Colonic mucosa (tissue), 4 donors: ENCODE measurements at places on chromosomes 2 and 18. TPM values are rescaled to one million over a fixed set of nuclear protein-coding genes. Genes with fewer than 3 reads are reported as not detected.

The FOSL2 gene
- 74.2 TPM for total RNA-seq

The INPP5D gene
- total RNA-seq: 6.5 TPM

The COL5A2 gene
- 24.6 TPM for total RNA-seq

DNA sequence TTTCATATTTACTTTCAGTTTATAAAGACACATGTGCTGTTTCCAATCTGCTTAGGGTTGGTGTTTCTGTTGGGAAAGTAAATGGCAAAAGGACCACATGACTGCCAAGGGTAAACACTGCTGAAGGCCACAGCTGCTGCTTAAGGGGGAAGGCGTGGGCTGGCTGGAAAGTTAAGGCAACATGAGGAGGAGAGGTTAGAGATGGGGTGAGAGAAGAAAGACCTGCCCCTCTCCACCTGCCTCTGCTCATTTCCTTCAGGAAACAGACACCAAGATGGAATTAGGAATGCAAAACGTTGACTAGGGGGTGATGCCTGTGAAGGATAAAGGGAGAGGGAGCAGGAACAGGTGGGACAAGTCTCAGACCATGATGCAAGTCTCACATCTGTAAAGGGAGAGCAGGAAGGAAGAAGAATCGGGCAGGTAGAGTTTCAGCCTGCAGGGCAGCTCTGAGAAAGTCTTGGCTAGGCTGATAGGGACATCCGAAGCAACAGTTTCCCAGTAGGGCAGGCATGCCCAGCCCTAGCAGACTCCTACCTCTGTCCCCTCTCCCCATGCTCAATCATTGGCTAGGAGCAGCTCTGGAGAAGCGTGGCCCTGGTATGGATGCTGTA is 86.0 kb downstream of the CDC42EP3 start:
- peak overlapping the region; percentile 79 for H3K27ac ChIP-seq
- DNase-seq: peak; percentile 65
- no peak overlapping the region for H3K4me3 ChIP-seq
- peaks cover 9% of the 10 kb centered on the region for H3K4me1 ChIP-seq
- no peaks in the 10 kb centered on the region for H3K36me3 ChIP-seq

GRCh38 chr2:36556842-36557241 is 41.1 kb downstream of the FEZ2 start:
- H3K4me3 ChIP-seq: no peak overlapping the region
- H3K36me3 ChIP-seq: no peaks in the 10 kb centered on the region
- no peaks in the 10 kb centered on the region for H3K27me3 ChIP-seq
- no peak overlapping the region for H3K27ac ChIP-seq
- peaks cover under 1% of the 10 kb centered on the region for H3K4me1 ChIP-seq
- no peak for DNase-seq

DNA sequence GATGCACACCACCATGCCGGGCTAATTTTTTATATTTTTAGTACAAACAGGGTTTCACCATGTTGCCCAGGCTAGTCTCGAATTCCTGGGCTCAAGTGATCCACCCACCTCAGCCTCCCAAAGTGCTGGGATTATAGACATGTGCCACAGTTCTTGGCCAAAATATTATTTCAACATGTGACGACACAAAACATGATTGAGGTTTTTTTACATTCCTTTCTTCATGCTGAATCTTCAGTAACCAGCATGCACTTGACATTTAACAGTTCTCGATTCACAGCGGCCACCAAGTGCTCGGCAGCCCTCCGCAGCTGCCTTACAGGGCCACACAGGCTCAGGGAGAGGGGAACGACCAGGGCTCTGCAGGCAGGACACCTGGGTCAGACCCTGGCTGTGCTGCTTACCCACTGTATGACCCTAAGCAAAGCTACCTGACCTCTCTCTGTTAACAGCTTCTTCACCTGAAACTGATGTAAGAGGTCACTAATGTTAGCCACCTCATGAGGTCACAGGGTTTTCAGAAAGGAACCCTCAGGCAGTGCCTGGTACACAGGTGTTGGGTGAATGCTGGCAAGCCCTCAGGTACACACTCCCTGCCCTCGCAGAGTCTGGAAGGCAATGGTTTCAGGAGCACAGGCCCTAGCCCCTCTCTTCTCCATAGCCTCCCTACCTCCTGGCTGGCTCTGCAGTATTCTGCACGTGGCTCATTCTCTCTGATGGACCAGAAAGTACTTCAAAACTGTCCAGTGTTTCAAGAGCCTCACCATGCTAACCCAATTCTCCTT is 25.7 kb downstream of the TUBB6 start:
- H3K4me3 ChIP-seq: no peak overlapping the region
- no peak for DNase-seq
- no peaks in the 10 kb centered on the region for H3K36me3 ChIP-seq
- H3K4me1 ChIP-seq: no peaks in the 10 kb centered on the region

- no peaks in the 10 kb centered on the region for H3K4me1 ChIP-seq
- no peaks in the 10 kb centered on the region for H3K36me3 ChIP-seq
- no peak overlapping the region for H3K27ac ChIP-seq
- no peak overlapping the region for H3K4me3 ChIP-seq
These were observed 758.1 kb upstream of the DDX18 start for GRCh38 chr2:117056376-117056748.

GRCh38 chr18:5456577-5457461 is 87.0 kb downstream of the EPB41L3 start:
- no peak overlapping the region for H3K27ac ChIP-seq
- no peaks in the 10 kb centered on the region for H3K4me1 ChIP-seq
- H3K27me3 ChIP-seq: no peaks in the 10 kb centered on the region
- no peak for DNase-seq
- no peak overlapping the region for H3K4me3 ChIP-seq

- no peaks in the 10 kb centered on the region for H3K36me3 ChIP-seq
- H3K4me3 ChIP-seq: no peak overlapping the region
- no peak for DNase-seq
- no peak overlapping the region for H3K27ac ChIP-seq
- H3K27me3 ChIP-seq: no peaks in the 10 kb centered on the region
These were observed 417.0 kb downstream of the TXNL1 start for GRCh38 chr18:56221195-56222065.

DNA sequence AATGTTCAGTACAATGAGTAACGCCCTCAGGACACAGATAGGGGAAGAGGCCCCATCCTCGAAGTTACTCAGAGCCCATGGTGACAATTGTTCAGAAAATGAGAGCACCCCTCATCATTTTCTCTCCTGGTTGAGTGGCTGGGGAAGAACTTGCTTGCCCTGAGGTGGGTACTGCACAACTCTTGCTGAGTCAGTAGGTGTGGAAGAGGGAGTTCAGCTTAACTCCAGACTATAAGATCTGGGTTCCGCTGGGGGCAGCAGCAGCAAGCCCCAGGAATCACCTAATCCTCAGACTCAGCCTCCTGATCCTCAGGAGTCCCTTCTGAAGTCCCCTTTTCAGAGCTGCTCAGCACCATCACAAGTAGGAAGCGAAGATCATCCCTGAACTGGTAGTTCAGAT is 123.7 kb downstream of the PIEZO2 start:
- H3K27me3 ChIP-seq: no peaks in the 10 kb centered on the region
- no peak overlapping the region for H3K27ac ChIP-seq
- H3K4me3 ChIP-seq: no peak overlapping the region

- H3K36me3 ChIP-seq: no peaks in the 10 kb centered on the region
- no peaks in the 10 kb centered on the region for H3K27me3 ChIP-seq
- no peaks in the 10 kb centered on the region for H3K4me1 ChIP-seq
- no peak overlapping the region for H3K27ac ChIP-seq
- no peak overlapping the region for H3K4me3 ChIP-seq
These were observed 21.5 kb downstream of the B3GNT2 start for GRCh38 chr2:62217421-62217820.

- DNase-seq: no peak
- H3K4me3 ChIP-seq: no peak overlapping the region
- no peak overlapping the region for H3K27ac ChIP-seq
- no peaks in the 10 kb centered on the region for H3K36me3 ChIP-seq
- no peaks in the 10 kb centered on the region for H3K4me1 ChIP-seq
These were observed 45.9 kb downstream of the ITPRID2 start for GRCh38 chr2:181937473-181937872.

DNA sequence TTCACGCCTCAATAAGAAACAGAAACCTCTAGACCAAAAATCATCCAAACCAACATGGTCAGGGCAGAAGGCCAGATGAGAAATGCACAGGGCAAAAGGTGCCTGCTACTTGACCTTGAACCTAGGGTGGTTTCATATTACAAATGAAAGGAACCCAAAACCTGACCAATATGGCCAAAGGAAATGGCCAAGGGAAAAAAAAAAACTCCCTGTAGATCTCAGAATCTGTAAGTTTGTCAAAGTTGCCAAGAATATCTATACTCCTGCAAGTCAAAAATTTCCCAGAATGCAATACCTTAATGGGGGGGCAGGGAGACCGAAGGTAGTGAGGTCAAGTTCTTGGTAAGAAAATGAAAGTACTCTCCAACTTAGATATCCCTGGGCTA is 47.2 kb downstream of the HIBCH start:
- no peaks in the 10 kb centered on the region for H3K27me3 ChIP-seq
- H3K36me3 ChIP-seq: no peaks in the 10 kb centered on the region
- no peak for DNase-seq
- H3K27ac ChIP-seq: no peak overlapping the region
- no peak overlapping the region for H3K4me3 ChIP-seq

- H3K27ac ChIP-seq: no peak overlapping the region
- no peak for DNase-seq
- H3K36me3 ChIP-seq: peaks cover 7% of the 10 kb centered on the region
- H3K4me3 ChIP-seq: no peak overlapping the region
These were observed 54.0 kb upstream of the STRN start for GRCh38 chr2:37020212-37020886.

GRCh38 chr2:238404406-238405216 is 22.1 kb upstream of the ASB1 start:
- H3K4me3 ChIP-seq: no peak overlapping the region
- no peaks in the 10 kb centered on the region for H3K4me1 ChIP-seq
- H3K27ac ChIP-seq: no peak overlapping the region
- no peak for DNase-seq

- H3K36me3 ChIP-seq: no peaks in the 10 kb centered on the region
- H3K27me3 ChIP-seq: no peaks in the 10 kb centered on the region
- DNase-seq: no peak
- H3K4me1 ChIP-seq: no peaks in the 10 kb centered on the region
These were observed 36.2 kb downstream of the PDIA6 start for GRCh38 chr2:10776231-10776977.

DNA sequence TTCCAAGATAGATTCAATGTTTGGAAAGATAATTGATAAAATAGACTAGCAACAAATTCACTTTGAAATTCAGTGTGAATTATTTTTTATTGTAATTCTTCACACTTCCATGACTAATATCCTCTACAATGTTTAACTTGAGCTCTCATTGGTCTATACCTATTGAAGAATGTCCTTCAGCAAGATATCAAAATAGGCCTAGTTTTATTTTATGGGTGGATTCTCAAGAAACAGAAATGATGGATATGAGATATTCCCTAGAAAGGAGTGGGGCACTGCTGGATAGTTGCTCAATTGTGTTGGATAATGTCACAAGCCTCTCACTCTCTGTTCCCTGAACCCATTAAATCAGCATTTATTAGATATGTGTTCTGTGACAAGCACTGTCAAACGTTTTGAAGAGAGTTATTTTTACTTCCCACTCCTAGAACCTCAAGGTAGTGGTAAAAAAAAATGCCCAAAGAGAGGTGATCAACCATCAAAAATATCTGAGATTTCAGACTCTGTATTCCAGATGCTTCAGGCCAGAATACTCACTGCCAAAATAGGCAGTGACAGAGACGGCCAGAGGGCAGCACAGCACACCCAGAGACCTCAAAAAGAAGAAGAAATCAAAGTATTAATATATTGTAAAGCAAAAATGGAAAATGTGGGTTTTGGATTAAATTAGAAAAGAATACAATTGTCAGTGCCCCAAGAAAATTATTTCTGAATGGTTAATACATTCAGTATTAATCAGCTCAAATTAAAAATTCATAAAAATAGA is 87.5 kb downstream of the TRIB2 start:
- no peak overlapping the region for H3K4me3 ChIP-seq
- no peak for DNase-seq
- no peak overlapping the region for H3K27ac ChIP-seq
- no peaks in the 10 kb centered on the region for H3K4me1 ChIP-seq

- H3K27me3 ChIP-seq: no peaks in the 10 kb centered on the region
- no peak overlapping the region for H3K4me3 ChIP-seq
- no peak for DNase-seq
These were observed 1920.1 kb upstream of the CELF4 start for GRCh38 chr18:39485696-39486095.

GRCh38 chr2:141887363-141887762 is 243.5 kb downstream of the LRP1B start:
- no peaks in the 10 kb centered on the region for H3K27me3 ChIP-seq
- no peak overlapping the region for H3K4me3 ChIP-seq
- H3K4me1 ChIP-seq: no peaks in the 10 kb centered on the region
- no peak overlapping the region for H3K27ac ChIP-seq
- DNase-seq: no peak

DNA sequence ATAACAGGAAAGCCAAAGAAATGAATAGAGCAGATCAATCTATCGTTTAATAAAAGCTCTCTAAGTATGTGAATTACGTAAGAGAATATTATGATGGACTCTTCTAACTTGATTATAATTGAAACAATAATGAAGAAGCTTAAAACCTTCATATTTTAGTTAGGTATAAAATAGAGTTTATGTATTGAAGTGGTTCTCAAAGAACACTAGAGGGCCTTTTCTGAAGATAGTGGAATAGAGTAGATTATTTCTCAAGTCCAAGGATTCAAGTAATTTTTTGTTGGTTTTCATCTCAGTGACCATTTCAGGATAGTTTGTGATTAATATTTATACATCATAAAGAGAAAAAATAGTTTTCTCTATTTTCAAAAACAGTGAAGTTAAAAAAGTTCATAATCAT is 97.7 kb downstream of the NBEAL1 start:
- H3K4me1 ChIP-seq: no peaks in the 10 kb centered on the region
- H3K4me3 ChIP-seq: no peak overlapping the region
- H3K27me3 ChIP-seq: no peaks in the 10 kb centered on the region

DNA sequence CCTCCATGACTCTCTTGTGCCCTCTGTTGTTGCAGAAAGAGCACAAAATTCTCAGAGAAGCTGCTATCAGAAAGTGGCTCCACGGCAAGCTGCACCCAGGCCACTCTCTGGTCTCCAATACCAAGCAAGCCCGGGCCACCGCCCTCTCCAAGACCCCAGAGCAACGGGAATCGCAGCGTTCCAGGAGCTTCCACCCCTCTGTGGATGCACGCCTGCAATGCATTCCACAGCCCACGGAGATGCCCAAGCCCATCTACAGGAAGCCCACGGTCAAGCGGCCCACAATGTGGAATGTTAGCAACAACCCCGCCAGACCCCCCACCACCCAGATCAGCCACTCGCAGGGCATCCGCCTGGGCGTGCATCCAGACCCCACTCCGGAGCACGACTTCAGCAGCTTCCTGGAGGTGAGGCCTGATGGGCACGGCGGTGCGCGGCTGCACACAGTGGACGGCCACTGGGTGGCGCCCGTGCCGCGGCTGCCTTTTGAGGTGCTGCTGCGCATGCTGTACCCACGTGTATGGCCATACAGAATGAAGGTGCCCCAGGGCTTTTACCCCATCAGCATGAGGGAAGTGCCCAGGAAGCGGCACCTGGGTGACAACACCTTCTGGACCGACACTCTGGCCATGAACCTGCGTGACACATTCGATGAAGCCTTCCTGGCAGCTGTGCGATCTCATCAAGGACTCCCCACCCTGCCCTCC is 6.3 kb downstream of the ANKRD53 start:
- DNase-seq: peak; percentile 69
- H3K27me3 ChIP-seq: no peaks in the 10 kb centered on the region
- H3K4me3 ChIP-seq: no peak overlapping the region
- H3K4me1 ChIP-seq: no peaks in the 10 kb centered on the region
- no peak overlapping the region for H3K27ac ChIP-seq
- no peaks in the 10 kb centered on the region for H3K36me3 ChIP-seq
